Mucosa of gallbladder (tissue), 1 donor: ENCODE measurements at places on chromosomes 7 and 10. TPM values are rescaled to one million over a fixed set of nuclear protein-coding genes. Genes with fewer than 3 reads are reported as not detected.

GRCh38 chr7:157978766-157979165 lies 608.9 kb downstream of the PTPRN2 start:
- DNase-seq, result no peak

GRCh38 chr7:131265227-131265626 lies 62.4 kb upstream of the MKLN1 start:
- no peak for DNase-seq

DNA sequence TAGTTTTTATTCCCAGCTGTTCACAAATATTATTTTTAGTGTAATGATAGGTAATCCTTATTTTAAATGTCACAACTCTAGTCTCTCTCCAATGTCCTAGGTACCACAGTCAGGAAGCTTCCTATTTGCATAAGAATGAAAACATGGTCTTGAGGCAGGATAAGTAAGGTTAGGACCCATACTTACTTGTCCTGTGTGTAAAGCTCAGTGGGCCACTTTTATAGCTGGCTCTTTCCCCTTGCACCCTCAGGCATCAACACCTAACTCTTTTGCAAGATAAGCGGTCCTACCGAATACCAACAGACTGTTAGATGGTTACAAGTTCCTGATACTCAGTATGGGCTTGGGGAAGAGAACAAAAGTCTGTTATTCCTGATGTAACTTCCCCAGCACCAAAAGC lies 986.9 kb downstream of the NRG3 start:
- no peak for DNase-seq

DNA sequence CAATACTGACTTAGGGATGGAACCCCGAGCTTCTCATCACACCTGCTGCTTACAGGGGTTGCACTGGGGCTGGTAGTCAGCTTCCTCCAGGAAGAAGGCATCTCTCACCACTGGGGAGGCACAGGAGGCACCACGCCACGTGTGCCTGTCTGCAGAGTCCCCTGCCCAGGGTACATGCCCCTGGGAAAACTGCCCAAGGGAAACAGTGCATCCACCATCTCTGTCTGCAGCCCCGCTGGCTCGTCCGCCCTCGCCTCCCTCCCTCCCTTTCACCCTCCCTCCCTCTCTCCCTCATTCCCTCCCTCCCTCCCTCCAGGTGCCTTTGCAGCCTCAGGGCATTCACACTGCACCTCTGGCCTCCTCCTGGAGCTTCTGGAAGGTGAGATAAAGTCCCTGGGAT lies 101.1 kb downstream of the PTPRE start:
- DNase-seq, result no peak

GRCh38 chr7:78081888-78082287 lies 283.3 kb downstream of the PHTF2 start:
- no peak for DNase-seq

DNA sequence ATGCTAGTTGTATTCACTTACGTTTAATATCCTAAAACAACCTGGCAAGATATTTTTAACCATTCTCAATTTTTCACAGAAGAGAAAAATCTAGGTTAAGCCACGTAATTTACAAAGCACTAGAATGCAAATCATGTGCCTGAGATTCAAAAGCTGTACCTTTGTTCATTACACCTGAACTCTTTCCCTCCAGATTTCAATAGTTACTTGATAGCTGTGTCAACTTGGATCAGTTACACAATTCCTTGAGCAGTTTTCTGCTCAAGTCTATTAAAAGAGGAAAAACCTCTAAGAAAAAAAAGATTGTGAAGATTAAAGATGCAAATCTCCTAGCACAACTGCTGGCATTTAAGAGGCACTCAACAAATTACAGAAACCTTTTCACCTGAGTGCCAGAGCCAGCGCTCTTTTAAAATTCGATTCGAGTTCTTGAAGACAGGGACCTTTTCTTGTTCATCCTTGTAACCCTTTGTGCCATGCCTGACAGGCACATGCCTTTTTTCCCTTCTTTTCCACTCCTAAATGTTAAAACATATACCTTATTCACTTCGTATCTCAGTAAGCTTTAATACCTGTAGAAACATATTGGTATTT lies 886 bp downstream of the NSUN6 start:
- no peak for DNase-seq

Gene OR2A14
- total RNA-seq, result not detected

Gene NIPSNAP2
- 45.3 TPM for total RNA-seq

Gene SMIM30
- 43.3 TPM for total RNA-seq
